ENCODE measurements at places on chromosomes 5 and 9.
A peak's percentile ranks its signal among the peaks of the same experiment; 100 is the strongest.

- DNase-seq: no peak
Measured at GRCh38 chr5:13932561-13932960, 11.9 kb downstream of the DNAH5 start.

- DNase-seq: no peak
Measured at GRCh38 chr9:133400292-133400691, 17.5 kb downstream of the REXO4 start.

- no peak for DNase-seq
Measured at GRCh38 chr9:126205265-126205664, 121.4 kb upstream of the MVB12B start.

DNA sequence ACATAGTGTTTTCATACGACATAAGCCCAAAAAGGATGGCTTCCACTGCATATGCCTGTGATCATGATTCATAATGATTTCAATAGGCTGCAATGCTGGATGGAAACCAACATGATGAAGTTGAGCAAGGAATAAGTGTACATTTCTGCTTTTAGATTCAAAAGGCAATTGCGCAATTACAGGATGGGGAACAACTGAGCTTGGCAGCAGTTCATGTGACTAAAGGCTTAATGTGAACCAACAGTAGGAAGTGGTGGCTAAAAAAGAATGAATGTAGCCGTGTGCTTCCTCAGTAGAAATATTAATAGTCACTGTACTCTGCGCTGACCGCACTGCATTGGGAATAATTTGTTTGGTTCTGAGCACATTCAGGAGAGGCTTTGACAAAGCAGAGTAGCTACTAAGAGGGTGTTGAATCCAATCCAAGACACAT lies 51.2 kb downstream of the SLC1A3 start:
- no peak for DNase-seq

DNA sequence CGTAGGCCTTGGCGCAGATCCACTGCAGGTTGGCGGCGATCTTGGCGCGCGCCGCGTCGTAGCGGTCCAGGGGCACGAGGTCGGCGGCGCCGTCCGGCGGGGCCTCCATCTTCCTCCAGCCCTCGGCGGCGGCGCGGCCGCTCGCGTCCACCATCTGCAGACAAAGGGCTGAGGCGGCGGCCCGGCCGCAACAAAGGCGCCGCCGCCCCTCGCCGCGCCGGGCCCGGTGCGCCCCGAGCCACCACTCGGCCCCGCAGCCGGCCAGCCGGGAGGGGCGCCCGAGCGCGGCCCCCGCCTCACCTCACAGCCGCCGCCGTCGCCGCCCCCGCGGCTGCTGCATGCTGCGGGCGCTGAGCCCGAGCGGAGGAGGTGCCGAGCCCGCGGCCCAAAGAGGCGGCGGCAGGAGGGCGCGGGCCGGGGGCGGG lies 328 bp downstream of the CAMSAP1 start:
- DNase-seq: no peak

DNA sequence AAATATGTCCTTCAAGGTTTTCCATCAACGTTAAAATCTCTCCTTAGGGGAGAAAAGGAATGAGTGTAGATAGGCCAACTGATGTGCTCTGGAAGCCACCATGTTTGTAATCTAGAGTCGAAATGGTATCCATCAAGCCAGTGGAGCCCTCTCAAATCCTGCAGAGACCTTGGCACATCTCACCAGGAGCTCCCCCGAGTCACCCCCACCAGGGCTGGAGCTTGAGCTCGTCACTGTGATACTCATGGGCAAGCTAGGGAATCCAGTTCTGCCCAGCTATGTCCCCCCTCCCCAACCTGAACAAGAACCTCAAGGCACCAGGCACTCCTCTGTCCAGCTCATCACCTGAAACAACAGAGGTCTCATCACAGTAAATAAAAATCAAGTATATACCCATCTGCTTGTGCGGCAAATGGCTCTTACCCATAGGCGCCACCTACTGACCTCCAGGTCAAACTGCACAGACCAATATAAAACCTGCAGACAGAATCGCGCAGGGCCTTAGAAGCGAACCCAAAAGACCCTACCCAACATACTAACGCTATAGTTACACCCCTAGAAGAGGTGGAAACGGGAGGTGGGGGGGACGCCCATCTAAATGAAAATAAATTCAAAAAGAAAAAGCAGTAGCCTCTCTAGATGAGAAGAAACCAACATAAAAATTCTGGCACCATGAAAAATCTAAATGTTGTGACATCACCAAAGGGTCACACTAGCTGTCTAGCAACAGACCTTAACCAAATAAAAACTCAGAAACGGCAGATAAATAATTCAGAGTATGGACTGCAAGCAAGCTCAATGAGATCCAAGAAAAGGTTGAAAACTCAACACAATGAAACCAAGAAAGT lies 75.0 kb downstream of the TTC39B start:
- DNase-seq: no peak

DNA sequence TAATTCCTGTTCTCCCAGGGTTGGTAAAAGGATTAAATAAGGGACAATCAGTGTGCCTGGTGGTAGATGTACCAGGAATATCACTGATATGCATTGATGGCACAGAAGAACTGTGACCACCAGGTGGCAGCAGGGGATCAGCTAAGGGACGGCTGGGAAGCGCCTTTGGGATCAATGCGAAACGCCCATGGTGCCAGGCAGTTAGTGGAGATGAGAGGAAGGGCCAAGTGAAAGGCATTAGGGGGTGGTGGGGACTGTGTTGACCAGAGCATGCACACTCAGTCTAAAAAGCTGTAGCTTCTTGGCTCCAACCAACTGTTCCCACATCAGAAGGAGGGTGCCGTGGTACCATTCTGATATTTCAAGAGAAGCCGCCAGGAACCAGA lies 55.6 kb downstream of the ARHGEF37 start:
- DNase-seq: peak; percentile 72

- no peak for DNase-seq
Measured at GRCh38 chr9:2729003-2729402, 11.7 kb downstream of the KCNV2 start.

DNA sequence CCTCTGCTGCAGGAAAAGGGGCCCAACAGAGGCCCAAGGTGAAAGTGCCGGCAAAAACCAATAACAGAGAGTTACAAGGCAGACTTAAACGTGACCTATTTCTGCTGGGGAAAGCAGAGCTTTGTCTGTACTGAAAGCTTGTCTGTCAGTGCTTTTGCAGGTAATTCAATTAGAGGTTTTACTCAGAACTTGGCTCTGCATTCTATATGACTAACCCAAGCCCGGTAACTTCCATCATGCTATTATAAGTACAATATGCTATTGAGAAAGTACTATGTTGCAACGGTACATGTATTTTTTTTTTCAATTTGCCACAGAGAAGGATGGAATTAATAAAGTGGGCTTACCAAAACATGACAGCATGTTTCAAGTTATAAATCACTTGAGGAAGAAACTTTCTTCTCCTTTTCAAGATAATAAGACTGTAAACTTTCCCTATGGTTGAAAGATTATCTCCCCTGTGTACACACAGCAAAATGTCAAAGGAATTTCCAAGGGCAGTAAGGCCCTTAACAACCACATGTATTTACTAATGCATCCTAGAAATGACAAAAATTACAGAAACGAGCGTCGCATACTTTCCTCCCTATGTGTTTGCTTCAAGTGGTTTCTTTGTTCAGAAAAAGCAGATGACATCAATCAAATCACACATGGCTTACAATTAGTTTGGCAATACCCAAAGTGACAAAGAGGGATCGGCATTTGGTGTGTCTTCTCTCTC lies 282.4 kb downstream of the EFNA5 start:
- DNase-seq: no peak

- no peak for DNase-seq
Measured at GRCh38 chr9:68685770-68686169, 19.3 kb upstream of the PIP5K1B start.

- no peak for DNase-seq
Measured at GRCh38 chr5:32311404-32312196, 1.1 kb downstream of the MTMR12 start.

DNA sequence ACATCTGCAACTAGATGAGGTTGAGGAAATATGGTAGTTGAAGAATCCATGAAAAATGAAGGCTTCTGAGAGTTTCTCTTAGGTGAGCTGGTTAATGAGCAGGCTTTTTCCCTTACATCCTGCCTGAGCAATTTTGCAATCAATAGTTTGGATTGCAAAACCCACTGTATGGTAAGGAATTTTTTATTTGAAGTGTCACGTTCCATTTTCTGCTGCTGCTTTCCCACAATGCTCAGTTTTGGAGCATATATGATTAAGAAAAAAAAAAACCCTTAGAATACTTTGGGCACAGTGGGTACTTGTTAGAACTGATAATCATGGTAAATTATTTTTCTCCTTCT lies 144.2 kb downstream of the PCSK1 start:
- DNase-seq: no peak

- DNase-seq: no peak
Measured at GRCh38 chr9:13606586-13606985, 327.1 kb upstream of the MPDZ start.

- no peak for DNase-seq
Measured at GRCh38 chr9:125085703-125086477, 57.4 kb downstream of the SCAI start.

DNA sequence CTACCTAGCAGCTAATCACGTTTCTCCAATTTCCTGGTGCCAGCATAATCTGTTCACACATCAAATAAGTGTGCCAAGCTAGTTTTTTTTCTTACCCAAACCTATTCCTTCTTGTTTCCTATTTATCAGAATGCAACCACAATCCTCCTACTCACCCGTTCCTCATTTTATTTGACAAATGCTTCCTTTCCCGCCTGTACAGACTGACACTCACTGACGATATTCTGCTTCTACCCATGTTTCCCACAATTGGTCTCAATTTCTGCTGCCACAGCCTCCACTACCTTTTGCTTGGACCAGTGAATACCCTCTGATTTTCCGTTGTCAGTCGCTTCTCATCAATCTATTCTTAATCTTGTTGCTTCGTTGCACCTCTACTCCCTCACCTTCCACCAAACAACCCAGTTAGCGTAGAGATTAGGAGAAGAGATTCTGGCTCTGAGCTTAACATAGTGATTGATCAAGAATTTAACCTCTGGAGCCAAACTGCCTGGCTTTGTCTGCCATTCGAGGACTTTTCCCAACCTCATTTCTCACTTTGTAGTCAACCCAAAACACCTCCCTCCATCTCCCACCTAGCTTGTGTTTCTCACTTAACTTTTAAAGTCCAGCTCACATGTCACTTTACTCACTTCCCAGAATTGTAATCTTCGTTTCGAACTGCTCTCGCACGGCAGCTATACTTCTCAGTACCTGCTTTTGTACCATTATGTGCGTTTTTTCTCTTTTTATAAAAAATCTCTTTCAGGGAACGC lies 729 bp upstream of the TMEM38B start:
- no peak for DNase-seq

GRCh38 chr5:10418654-10419345 lies 22.9 kb upstream of the ROPN1L start:
- no peak for DNase-seq

DNA sequence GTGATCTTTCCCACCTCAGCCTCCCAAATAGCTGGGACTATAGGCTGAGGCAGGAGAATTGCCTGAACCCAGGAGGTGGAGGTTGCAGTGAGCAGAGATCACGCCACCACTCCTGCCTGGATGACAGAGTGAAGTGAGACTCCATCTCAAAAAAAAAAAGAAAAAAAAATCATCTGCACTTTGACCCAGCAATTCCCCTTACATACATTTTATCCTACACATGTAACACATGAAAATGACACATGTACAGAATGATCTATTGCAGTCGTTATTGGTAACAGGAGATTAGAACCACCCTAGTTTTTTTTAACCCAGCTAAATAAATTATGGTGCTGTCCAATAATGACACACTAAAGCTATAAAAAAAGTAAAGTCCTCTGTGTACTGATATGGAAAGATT lies 14.2 kb downstream of the RUFY1 start:
- no peak for DNase-seq

GRCh38 chr5:128038643-128039042 lies 44.9 kb upstream of the SLC12A2 start:
- DNase-seq: no peak

GRCh38 chr9:108727580-108728111 lies 128.1 kb downstream of the ACTL7B start:
- no peak for DNase-seq

DNA sequence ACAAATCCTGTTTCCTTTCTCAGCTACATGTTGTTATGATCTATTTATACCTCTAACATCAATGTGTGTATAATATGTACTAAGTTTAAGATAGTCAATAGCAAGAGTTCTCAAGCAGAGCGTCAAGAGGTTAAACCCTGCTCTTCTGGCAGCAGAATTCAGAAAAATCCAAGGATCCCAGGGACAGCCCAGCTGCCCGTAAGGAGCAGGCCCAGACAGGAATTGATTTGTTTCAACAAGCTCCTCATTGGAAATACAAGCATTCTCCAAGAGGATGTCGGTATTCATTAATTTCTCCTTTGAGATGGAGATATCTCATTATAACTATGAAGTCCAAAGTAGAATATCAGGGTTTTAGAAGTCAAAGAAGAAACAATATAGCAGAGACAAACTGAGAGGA lies 14.9 kb downstream of the EFNA5 start:
- no peak for DNase-seq

DNA sequence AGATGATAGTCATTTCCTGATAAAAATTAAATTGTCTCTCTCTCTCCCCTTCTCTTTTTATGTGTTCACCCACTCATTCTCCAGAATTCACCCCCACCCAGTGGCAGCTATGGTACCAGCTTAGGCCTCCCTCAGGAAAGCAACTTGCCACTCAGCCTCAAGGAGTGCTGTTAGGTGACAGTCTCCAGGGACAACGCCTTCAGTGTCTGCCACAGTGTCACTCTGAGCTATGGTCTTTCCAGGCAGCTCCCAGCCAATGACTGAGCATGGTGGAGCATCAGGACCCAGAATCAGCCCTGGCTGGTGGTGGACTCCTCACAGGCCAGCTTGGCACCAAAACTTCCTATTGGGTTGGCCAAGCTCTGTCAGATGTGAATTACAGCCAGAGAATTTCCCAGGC lies 140.9 kb upstream of the PIK3R1 start:
- no peak for DNase-seq

DNA sequence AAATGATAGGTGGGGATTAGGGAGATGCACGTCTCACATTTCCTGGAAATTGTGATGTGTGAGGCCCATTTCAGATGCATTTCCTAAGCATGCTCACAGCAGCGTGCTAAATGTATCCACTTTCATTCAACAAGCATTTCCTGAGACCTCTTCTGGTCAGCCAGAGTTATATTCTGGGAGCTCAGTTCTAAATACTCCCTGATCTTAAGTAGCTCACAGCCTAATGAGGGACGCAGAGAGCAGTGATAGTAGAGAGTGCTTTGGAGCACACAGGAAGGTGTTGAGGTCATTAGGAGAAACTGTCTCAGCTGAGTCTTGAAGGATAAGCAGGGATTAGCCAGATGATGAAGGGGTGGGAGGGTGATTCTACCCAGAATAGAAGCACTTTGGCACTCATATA lies 46.2 kb upstream of the FSD1L start:
- DNase-seq: no peak

- DNase-seq: no peak
Measured at GRCh38 chr5:102858221-102858620, 103.1 kb downstream of the PAM start.

GRCh38 chr9:86768020-86768419 lies 179.3 kb downstream of the GAS1 start:
- DNase-seq: no peak

GRCh38 chr9:16445141-16445920 lies 425.1 kb downstream of the BNC2 start:
- DNase-seq: no peak

GRCh38 chr5:57324861-57325260 lies 151.0 kb downstream of the GPBP1 start:
- no peak for DNase-seq

- no peak for DNase-seq
Measured at GRCh38 chr9:135507104-135508035, 6.9 kb downstream of the MRPS2 start.

All from activated T-cell treated with anti-CD3 and anti-CD28 coated beads, Interleukin-2, amount 50 U/mL, for 1 hour (primary cell).